Aorta (tissue), 5 donors: ENCODE measurements at places on chromosomes 1 and 21. TPM values are rescaled to one million over a fixed set of nuclear protein-coding genes. Genes with fewer than 3 reads are reported as not detected.

LMOD1 gene
- 469 TPM for total RNA-seq

IRF6 gene
- total RNA-seq = 1.9 TPM

PGLYRP3 gene
- not detected for total RNA-seq

SYTL1 gene
- total RNA-seq = 1.8 TPM

ZMYND12 gene
- 1.1 TPM for total RNA-seq

LCE6A gene
- total RNA-seq = not detected

LENEP gene
- total RNA-seq = not detected

ATP6V0B gene
- 79.8 TPM for total RNA-seq

RAD54L gene
- total RNA-seq = 2.3 TPM

ARHGEF16 gene
- total RNA-seq = 1.4 TPM

PLA2G2F gene
- not detected for total RNA-seq

FCRL2 gene
- total RNA-seq = 0.29 TPM

NPR1 gene
- 168 TPM for total RNA-seq

CSMD2 gene
- 2.2 TPM for total RNA-seq

ZNF326 gene
- 20.6 TPM for total RNA-seq

GRCh38 chr1:240611619-240612480, at the start of gene GREM2:
Gene GREM2, minus strand, starts transcription at chr1:240612155. Its CDS starts 118,680 bp downstream, at chr1:240493475.
- no peaks in the 10 kb centered on the region for H3K4me1 ChIP-seq
- DNase-seq = peak; percentile 80
- H3K27ac ChIP-seq = no peak within 1 kb of the TSS
- H3K4me3 ChIP-seq = peak within 1 kb of the TSS; percentile 33

DNA sequence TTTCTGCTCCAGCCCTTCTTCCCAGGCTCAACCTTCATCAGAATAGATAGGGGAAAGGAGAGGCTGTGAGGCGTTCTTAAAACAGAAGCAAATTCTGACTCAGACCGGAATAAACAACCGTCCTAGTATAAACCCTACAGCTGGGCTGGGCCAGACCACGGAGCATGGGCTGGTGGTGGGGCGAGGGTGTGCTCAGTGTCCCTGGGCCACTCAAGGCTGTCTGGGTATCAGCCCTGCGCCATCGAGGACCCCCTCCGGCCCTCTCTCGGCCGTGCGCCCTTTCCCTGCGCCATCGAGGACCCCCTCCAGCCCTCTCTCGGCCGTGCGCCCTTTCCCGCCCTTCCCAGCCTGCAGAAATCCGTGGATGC, 36.0 kb downstream of the CAPN2 start:
- peaks cover 6% of the 10 kb centered on the region for H3K36me3 ChIP-seq
- H3K27ac ChIP-seq = no peak overlapping the region
- no peaks in the 10 kb centered on the region for H3K27me3 ChIP-seq
- DNase-seq = no peak
- H3K4me3 ChIP-seq = no peak overlapping the region

DNA sequence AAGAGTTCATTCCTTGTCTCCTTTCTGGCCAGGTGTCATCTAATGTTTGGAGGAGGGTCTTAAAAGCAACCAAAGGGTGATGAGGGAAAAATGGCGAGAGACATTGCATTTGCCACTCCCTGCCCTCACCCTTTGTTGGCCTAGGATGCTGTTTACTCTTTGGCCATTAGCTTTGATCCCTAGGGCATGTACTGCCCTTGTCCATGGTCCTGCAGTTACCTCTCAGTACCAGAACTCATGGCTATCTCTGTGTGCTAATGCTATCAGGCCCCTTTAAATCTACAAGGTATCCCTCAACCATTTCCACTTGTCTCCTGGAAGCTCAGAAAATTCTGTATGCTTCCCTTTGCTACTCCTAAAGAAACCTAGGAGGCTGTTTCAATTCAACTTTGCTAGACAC, 424.8 kb upstream of the PLXNA2 start:
- no peaks in the 10 kb centered on the region for H3K4me1 ChIP-seq
- H3K27ac ChIP-seq = no peak overlapping the region
- no peak for DNase-seq
- no peaks in the 10 kb centered on the region for H3K36me3 ChIP-seq

GRCh38 chr1:56378341-56379070, 200.9 kb downstream of the PLPP3 start:
- H3K27me3 ChIP-seq = no peaks in the 10 kb centered on the region
- no peak overlapping the region for H3K27ac ChIP-seq
- H3K4me3 ChIP-seq = no peak overlapping the region

GRCh38 chr1:220786337-220787068, at the start of gene MTARC1:
Gene MTARC1, plus strand, starts transcription at chr1:220786913. Its CDS starts 32 bp downstream, at chr1:220786945.
- peak; percentile 87 for DNase-seq
- H3K4me1 ChIP-seq = no peaks in the 10 kb centered on the region
- H3K36me3 ChIP-seq = no peaks in the 10 kb centered on the region
- no peaks in the 10 kb centered on the region for H3K27me3 ChIP-seq
- H3K4me3 ChIP-seq = peak within 1 kb of the TSS; percentile 82
- peak within 1 kb of the TSS; percentile 18 for H3K27ac ChIP-seq

- no peaks in the 10 kb centered on the region for H3K4me1 ChIP-seq
- no peak overlapping the region for H3K27ac ChIP-seq
- DNase-seq = no peak
- H3K27me3 ChIP-seq = no peaks in the 10 kb centered on the region
- H3K4me3 ChIP-seq = no peak overlapping the region
These were observed 25.7 kb upstream of the EPHA8 start for GRCh38 chr1:22537441-22538139.

DNA sequence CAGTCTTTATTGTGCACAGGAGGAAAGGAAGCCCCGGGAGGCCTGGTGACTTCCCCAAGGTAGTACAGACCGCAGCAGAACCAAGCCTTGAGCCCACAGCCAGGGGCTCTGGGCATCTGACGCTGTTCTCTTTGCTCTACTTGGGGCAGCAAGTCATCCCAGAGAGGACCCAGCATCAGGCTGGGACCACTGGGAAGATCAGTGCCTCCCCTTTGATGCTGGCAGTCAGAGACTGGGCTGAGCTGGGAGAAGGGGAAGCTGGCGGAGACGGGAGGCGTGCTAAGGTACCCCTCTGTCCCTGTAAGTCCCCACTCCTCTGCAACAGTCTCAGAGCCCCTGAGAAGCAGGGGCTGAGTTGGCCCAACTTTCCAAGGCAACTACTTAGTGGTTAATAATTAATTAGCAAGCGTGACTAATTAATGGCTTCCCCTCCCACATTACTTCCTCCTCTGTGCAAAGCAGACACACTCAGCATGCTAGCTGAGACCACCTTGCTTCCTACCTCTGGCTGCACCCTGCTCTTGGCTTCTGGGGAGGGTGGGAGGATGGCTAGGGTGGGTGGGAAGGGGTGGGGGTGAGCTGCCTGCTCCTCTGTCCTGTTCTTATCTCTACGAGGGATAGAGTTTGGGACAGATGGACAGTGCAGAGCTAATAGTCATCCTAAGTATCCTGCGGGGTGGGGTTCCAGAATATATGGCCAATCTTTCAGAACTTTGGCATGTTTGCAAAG, 1.3 kb downstream of the INAVA start:
- DNase-seq = no peak
- H3K27me3 ChIP-seq = no peaks in the 10 kb centered on the region
- no peaks in the 10 kb centered on the region for H3K36me3 ChIP-seq
- no peak overlapping the region for H3K4me3 ChIP-seq
- no peaks in the 10 kb centered on the region for H3K4me1 ChIP-seq

DNA sequence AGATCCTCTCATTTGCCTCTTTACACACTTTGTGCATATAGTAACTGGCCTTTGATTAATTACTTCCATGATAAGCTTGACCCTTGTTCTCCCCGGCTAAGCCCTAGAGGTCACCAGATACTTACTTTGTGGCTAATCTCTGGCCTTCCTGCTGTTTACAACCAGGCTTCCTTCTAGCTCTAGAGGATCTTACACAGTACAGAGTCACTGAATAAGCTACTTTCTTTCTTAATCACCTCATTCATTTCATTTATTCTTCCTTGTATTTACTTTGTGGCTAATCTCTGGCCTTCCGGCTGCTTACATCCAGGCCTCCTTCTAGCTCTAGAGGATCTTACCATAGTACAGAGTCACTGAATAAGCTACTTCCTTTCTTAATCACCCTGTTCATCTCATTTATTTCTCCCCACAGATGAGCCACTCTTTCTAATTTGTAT, 144.3 kb upstream of the C1orf21 start:
- H3K27ac ChIP-seq = no peak overlapping the region
- H3K4me3 ChIP-seq = no peak overlapping the region
- no peaks in the 10 kb centered on the region for H3K27me3 ChIP-seq
- no peaks in the 10 kb centered on the region for H3K4me1 ChIP-seq

GRCh38 chr1:43711049-43711448, 3.7 kb downstream of the ST3GAL3 start:
- H3K36me3 ChIP-seq = no peaks in the 10 kb centered on the region
- H3K4me1 ChIP-seq = no peaks in the 10 kb centered on the region
- H3K4me3 ChIP-seq = no peak overlapping the region
- no peaks in the 10 kb centered on the region for H3K27me3 ChIP-seq
- DNase-seq = no peak
- no peak overlapping the region for H3K27ac ChIP-seq

DNA sequence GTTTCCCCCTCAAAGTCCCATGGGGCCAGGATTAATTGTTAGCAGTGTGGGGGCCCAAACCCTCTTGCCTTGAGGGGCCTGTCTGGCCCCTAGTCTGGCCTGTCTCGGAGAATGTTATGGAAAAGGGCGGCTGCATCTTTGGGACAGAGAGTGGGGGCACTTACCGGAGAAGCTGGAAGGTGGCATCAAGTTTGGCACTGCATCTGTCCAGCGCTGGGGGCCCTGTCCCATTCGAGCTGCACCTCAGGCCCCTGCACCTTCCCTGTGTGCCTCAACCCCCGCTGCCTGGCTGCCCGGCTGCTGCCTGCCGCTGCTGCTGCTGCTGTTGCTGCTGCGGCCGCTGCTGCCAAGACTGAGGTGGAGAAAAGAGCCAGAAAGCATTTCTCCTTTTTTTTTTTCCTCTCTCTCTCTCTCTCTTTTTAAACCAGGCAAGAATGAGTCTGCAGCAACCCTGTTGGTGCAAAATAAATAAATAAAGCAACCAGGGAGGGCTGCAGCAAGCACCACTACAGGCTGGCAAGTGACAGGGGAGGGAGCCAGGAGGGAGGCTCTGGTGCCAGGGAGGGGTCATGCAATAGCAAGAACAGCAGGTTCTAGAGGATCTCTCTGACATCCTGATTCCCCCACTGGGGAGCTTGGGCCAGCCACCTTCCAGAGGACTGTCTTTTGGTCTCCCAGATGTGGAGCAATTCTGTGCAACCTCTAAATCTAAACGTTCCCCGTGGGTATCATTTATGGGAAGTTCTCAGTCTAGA, at the start of gene LINGO4:
TSS of gene LINGO4 (minus strand) at position 354 of the 755 bp plus-strand sequence. CDS start 2,715 bp downstream, outside the sequence.
- no peaks in the 10 kb centered on the region for H3K27me3 ChIP-seq
- no peak for DNase-seq
- no peaks in the 10 kb centered on the region for H3K4me1 ChIP-seq

- no peaks in the 10 kb centered on the region for H3K36me3 ChIP-seq
- H3K4me3 ChIP-seq = no peak overlapping the region
- DNase-seq = no peak
These were observed 42.6 kb downstream of the CFAP57 start for GRCh38 chr1:43214501-43215444.

DNA sequence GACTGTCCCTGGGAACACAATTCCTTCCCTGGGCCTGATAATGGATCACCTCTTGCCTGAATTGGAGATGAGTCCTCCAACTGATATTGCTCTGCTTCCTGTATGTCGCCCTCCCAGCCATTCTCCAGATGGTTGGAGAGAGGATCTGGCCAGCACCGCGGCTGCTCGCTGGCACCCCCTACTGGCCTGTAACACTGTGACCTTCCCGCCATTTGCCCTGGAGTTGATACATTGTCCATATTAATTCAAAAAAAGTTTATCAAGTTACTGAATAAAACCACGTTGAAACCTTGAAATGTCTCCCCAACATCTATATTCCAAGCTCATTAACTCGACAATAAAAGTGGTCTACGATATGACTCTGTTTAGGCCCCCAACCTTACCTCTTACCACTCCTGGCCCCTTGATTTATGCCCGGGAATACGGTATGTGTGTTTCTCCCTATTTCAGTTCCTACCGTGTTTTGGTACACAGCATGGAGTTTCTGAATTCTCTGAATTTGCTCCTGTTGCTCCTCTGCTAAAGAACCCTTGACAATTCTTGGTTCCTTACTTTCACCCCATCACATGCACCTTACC, 241.8 kb upstream of the KIAA0040 start:
- no peaks in the 10 kb centered on the region for H3K36me3 ChIP-seq
- H3K4me1 ChIP-seq = no peaks in the 10 kb centered on the region
- DNase-seq = no peak
- H3K4me3 ChIP-seq = no peak overlapping the region

- no peak overlapping the region for H3K4me3 ChIP-seq
- no peak for DNase-seq
- no peak overlapping the region for H3K27ac ChIP-seq
- H3K27me3 ChIP-seq = peaks cover 2% of the 10 kb centered on the region
- H3K4me1 ChIP-seq = no peaks in the 10 kb centered on the region
These were observed 218.9 kb downstream of the PRDM2 start for GRCh38 chr1:13918862-13919261.

- no peaks in the 10 kb centered on the region for H3K27me3 ChIP-seq
- H3K27ac ChIP-seq = no peak overlapping the region
- H3K4me1 ChIP-seq = no peaks in the 10 kb centered on the region
- H3K36me3 ChIP-seq = no peaks in the 10 kb centered on the region
- no peak overlapping the region for H3K4me3 ChIP-seq
These were observed 148.4 kb upstream of the MAP1LC3C start for GRCh38 chr1:242147096-242147976.

- no peaks in the 10 kb centered on the region for H3K4me1 ChIP-seq
- H3K27ac ChIP-seq = no peak overlapping the region
- H3K4me3 ChIP-seq = no peak overlapping the region
- no peaks in the 10 kb centered on the region for H3K36me3 ChIP-seq
These were observed 19.1 kb upstream of the MED18 start for GRCh38 chr1:28309702-28310101.

- no peaks in the 10 kb centered on the region for H3K27me3 ChIP-seq
- no peak for DNase-seq
- H3K4me3 ChIP-seq = no peak overlapping the region
- no peaks in the 10 kb centered on the region for H3K36me3 ChIP-seq
- no peak overlapping the region for H3K27ac ChIP-seq
- H3K4me1 ChIP-seq = no peaks in the 10 kb centered on the region
These were observed 183.1 kb upstream of the IVNS1ABP start for GRCh38 chr1:185500001-185500626.

GRCh38 chr1:95246511-95246910, 12.5 kb downstream of the RWDD3 start:
- no peak overlapping the region for H3K4me3 ChIP-seq
- no peak overlapping the region for H3K27ac ChIP-seq
- H3K36me3 ChIP-seq = no peaks in the 10 kb centered on the region
- H3K4me1 ChIP-seq = no peaks in the 10 kb centered on the region

GRCh38 chr1:998745-998994, 1.2 kb downstream of the HES4 start:
- no peaks in the 10 kb centered on the region for H3K4me1 ChIP-seq
- peak overlapping the region; percentile 69 for H3K4me3 ChIP-seq
- no peaks in the 10 kb centered on the region for H3K27me3 ChIP-seq

DNA sequence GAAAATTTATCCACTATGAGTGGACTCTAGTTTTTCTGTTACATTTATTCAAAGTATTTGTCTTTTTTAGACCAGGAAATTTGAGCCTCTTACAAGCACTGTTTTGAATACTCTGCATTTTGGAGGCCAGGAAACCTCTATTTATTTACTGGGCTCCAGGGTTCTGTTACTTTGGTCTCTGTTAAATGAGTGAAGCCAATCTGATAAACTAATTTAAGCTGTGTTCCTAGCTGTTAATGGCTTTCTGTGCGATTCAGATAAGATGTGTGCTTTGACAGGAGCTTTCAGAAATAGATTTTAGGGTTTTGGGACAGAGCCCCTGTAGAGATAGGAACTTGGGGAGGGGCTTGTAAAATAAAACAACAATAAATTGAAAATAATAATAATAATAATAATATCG, 23.9 kb downstream of the ACKR1 start:
- DNase-seq = no peak
- no peaks in the 10 kb centered on the region for H3K4me1 ChIP-seq
- H3K4me3 ChIP-seq = no peak overlapping the region
